ENCODE measurements at places on chromosomes 12 and 14.
A peak's percentile ranks its signal among the peaks of the same experiment; 100 is the strongest.

DNA sequence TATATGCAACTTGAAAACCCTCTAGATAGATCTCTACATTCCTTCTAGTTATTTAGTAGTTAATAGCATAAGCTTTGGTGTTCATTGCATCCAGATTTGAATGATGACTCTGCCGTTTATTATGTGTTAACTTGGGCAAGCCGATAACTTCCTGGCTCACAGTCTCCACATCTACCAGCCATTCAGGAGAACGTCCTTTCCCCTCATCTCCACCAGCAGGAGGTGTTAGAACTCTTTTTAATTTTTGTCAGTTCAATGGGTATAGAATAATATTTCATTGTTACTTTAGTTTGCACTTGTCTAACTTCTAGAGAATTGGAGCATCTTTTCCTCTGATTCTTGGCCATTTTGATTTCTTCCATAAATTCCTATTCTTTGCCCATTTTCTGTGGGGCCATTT, 30.0 kb upstream of the WSCD2 start:
- DNase-seq = no peak

DNA sequence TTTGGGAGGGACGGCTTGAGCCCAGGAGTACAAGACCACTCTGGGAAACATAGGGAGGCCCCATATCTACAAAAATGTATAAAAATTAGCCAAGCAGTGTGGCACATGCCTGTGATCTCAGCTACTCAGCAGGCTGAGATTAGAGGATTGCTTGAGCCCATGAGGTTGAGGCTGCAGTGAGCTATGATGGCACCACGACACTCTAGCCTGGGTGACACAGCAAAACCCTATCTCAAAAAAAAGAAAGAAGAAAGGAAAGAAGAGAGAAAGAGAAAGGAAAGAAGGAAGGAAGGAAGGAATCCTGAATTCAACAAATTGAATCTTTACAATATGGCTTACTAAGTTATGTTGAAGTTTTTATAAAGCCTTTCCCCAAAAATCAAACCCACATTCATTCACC, 2.1 kb downstream of the KIF21A start:
- no peak for DNase-seq

DNA sequence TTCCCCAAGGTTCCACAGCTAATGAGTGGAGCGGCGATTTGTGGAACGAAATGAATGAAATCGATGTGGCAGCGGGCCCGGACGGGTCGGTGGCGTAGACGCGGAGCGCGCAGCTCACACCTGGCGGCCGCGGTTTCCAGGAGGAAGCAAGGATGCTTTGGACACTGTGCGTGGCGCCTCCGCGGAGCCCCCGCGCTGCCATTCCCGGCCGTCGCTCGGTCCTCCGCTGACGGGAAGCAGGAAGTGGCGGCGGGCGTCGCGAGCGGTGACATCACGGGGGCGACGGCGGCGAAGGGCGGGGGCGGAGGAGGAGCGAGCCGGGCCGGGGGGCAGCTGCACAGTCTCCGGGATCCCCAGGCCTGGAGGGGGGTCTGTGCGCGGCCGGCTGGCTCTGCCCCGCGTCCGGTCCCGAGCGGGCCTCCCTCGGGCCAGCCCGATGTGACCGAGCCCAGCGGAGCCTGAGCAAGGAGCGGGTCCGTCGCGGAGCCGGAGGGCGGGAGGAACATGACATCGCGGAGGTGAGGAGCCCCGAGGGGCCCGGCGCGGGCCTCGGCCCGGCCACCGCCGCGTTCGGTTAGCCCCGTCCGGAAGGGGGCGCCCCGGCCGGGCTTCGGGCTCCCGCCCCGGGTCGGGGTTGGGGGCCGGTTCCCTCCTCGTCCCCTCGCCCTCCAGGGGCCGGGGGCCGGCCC, at the start of gene PTPN11:
Gene PTPN11, plus strand, starts transcription at position 340 of the 689 bp plus-strand sequence. Its CDS starts 165 bp downstream, at position 505.
- DNase-seq = peak; percentile 78

- DNase-seq = no peak
Measured at GRCh38 chr12:22042976-22043669, 2.9 kb upstream of the CMAS start.

DNA sequence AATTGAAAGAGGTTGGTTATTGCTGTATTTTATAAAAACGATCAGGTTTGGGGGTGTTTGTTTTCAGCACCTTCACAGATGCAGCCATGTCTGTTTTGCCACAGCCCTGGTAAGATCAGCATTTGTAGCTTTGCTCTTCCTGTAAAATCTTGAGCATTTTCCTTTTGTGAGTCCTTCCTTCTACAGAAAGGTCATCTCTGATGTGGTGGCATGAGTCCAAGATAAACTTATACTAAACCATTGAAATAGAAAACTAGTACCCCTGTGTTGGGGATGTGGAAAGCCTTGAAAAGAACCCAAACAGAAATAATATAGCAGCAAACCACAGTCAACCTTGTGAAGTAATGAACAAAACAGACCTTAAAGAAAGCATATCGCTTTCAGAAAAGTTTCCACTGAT, 85.5 kb downstream of the TGFB3 start:
- no peak for DNase-seq

DNA sequence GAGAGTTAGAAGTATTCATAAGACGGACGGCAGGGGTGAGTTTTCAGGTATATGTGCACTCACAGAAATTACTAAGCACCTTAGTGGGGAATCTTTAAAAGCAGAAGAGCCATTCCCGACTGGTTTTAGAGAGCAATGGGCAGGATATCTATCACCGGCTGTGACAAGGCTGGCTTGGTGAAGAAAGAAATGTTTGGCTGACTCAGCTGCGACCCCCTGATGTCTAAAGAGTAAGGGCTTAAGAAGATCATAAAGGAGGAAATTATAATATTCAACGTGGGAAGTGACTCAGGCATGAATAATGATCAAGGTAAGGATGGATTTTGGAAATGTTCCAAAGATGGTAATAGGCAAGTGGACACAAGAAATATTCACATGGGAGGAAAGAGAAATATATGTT, 407.6 kb downstream of the TMEM132D start:
- DNase-seq = no peak
